ENCODE measurements at places on chromosomes 5 and 9.
A peak's percentile ranks its signal among the peaks of the same experiment; 100 is the strongest.

DNA sequence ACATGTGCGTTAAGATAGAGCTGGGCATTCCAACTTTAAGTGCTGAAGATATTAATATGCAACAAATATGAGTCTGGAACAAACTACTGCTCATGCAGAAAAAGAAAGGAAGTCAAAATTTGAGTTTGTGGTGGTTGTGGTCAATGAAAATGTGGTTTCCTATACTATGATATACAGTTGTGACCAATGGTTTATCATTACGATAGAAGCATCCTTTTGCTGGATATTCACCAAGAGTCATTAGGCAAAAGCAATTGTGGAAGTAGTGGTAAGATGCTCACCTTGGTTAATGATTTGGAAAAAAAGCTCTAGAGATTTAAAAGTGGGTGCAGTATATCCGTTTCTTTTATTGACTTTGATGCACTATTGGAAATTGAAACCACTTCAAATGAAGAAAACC is 1007.0 kb downstream of the NR2F1-AS1 start:
- no peak for DNase-seq

- DNase-seq = no peak
These were observed 34.2 kb upstream of the CHD1 start for GRCh38 chr5:98963019-98963418.

DNA sequence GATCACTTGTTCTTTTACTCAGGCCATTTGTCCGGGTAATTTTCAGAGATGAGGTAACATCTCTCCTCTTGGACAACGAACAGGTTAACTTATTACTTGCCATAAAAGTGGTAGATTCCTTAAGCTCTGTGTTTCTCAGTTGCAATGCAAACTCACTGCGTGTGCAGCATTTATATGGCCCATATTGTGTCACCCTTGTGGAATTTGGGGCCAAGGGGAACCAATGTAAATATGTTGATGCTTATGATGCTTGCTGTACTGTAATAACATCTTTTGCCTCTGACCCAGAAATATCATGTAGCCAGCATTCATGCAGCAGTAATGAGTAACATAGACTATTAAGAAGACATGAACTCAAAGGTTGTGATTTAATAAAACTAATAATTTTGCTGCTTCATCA is 175.8 kb downstream of the ADAMTS6 start:
- no peak for DNase-seq

- DNase-seq = no peak
These were observed 133.8 kb downstream of the SPOCK1 start for GRCh38 chr5:137365126-137365865.

DNA sequence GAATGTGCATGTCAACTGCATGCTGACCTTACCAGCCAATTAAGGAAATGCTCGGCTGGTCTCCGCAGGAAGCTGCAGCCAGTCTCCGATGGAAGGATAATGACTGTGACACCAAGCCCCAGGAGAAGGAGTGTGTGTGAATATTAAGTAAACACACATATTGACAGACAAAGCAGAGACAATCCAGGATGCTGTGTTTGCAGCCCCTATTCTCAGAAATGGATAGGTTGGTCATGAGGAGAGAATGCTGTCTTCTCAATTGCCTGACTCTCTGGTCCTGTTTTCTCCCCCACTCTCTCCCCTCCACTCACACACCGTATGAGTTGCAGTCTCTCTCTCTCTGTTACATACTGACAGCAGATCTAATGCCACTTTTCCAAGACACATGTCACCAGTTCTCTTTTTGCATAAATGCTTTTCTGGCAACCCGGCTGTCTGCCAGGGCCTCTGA is 85.7 kb downstream of the EPB41L4A start:
- DNase-seq = peak; percentile 77

- no peak for DNase-seq
These were observed 104.4 kb downstream of the FRMD3 start for GRCh38 chr9:83433846-83434245.

Measured in endodermal cell (in vitro differentiated cells).